ENCODE measurements at places on chromosomes 1 and 21. TPM values are rescaled to one million over a fixed set of nuclear protein-coding genes. Genes with fewer than 3 reads are reported as not detected.

GRCh38 chr21:22395965-22396364 lies 1397.8 kb downstream of the NCAM2 start:
- DNase-seq: no peak

DNA sequence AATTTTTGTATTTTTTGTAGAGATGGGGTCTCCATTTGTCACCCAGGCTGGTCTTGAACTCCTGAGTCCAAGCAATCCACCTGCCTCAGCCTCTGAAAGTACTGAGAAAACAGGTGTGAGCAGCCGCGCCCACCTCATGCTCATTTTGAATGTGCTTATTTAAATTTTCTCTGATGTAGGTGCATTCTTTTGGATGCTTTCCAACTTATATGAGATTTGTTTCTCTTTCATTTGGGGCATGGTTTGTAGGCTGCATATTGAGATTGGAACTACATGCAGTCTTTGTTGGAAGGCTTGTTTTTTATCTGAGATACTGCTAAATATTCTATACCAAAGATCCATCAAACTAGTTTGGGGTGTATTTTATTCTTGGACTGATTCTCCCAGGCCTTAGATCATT lies 81.0 kb upstream of the IVNS1ABP start:
- no peak for DNase-seq

DNA sequence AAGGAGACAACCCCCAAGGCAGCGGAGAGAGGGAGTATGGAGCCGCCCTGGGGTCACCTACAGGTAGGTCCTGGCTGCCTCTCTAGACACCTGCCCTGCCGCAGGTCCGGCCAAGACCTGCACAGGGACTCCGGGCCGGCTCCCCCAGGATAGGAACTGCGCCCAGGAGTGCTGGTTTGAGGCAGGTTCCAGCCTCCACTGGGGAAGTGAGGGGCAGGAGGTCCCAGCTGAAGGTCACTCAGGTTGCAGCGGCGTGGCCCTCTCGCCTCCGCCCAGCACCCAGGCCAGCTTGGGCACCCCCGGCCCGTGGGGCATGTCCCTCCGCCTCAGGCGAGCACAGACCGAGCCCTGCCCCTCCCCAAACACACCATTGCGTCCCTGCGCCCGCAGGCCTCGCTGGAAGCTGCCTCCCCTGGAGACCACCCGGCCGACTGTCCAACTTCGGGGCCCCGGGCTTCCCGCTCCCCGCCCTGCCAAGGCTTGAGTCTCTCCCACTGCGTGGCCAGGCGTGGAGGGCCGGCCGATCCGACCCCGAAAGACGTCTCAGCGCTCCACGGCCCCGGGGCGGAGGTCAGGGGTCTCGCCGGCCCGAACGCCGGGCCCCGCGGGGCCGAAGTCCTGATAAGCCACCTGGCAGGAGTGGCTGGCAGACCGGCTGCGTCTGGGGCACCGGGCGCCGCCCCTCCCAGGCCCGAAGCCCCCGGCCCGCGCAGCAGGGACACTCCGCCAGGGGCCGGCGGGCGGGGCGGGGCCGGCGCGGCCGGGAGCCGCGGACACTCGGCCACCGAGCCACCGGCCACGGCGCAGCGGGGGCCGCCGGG lies 1.4 kb upstream of the SKI start:
- no peak for DNase-seq

- DNase-seq: no peak
Measured at GRCh38 chr1:89608984-89609725, 23.8 kb upstream of the LRRC8C start.

GRCh38 chr1:101511202-101511891 lies 274.5 kb downstream of the S1PR1 start:
- no peak for DNase-seq

LCK gene
- total RNA-seq: 0.50 TPM

- peak; percentile 65 for DNase-seq
Measured at GRCh38 chr21:38925923-38926322, 120.2 kb downstream of the ETS2 start.

- no peak for DNase-seq
Measured at GRCh38 chr1:16151196-16151994, 4.5 kb downstream of the EPHA2 start.

NPHS2 gene
- total RNA-seq: not detected

DNA sequence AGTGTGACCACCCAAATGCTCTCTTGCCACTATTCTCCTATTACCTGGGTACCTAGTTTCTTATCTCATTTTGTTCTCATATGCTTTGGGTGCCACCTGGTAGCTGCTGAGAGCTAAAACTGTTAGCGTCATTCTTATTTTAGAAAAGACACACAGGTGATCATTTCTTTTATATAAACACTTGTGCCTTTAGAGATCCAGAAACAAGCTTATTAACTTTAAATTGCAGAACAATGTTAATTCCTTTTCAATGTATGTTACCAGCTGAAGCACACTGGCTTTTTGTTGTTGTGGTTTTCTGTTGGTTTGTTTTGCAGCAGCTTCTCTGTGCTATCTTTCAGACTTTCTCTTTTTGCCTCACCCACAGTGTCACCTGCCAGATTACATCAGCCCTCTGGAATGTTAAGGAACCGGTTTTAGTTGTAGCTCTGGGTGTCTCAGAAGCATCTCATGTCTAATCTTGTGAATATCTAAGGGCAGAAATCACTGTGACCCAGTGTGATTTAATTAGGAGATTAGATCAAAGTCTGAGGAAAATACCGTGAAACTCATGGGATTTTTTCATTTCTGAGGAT lies 43.4 kb upstream of the SLC19A2 start:
- DNase-seq: no peak

DNA sequence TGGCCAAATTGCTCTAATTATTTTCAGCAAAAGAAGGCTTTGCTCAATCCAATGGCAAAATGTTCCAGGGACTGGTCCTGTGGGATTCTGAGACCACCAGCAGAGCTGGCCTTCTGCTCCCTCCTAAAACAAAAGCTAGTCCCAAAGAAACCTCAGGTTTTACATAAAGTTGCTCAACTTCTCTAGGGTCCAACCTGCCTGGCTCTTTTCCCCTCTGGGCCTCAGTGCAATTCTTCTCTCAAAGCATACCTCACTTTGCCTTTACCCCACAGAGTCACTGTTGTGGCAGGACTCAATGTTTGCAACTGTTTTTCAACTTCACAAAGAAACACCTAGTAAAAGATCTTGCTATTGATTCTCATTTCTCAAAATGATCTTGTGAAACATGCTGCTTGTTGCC lies 39.8 kb downstream of the TBX15 start:
- DNase-seq: no peak

DNA sequence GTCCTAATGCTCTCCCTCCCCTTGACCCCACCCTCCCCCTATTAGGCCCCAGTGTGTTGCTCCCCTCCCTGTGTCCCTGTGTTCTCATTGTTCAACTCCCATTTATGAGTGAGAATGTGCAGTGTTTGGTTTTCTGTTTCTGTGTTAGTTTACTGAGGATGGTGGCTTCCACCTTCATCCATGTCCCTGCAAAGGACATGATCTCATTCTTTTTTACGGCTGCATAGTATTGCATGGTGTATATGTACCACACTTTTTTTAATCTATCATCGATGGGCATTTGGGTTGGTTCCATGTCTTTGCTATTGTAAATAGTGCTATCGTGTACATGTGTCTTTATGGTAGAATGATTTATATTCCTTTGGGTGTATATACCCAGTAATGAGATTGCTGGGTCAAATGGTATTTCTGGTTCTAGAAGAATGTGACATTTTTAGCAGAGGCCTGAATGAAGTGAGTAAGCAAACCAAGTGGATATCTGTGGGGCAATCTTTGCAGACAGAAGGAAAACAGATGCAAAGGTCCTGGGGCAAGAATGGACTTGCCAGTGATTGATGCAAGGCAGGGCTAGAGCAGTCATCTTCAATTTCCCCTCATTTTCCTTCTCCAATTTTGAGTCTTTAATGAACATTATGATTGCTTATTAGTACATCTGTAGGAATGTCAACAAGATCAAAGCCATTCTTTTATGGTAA lies 50.2 kb downstream of the UBE4B start:
- DNase-seq: no peak

DNA sequence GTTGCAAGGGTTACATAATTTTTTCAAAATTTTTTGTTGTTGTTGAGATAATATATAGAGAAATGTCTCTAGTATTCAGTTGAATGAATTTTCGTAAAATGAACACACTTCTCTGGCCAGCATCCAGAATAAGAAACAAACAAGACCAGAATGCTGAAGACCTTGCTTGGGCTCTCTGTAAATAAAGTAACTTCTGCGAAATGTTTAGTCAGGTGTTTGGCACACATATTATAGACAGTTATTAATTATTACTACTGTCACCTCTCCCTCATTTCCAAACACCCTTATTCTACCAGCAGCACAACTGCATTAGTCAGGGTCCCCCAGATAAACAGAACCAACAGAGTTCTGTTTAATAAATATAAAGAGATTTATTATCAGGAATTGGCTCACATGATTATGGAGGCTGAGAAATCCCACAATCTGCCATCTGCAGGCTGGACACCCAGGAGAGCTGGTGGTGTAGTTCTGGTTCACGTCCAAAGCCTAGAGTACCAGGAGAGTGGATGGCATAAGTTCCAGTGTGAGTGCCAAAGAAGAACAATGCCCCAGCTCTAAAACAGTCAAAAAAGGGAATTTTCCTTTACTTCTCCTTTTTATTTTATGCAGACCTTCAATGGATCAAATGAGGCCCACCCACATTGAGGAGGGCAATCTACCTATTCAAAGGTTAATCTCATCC lies 44.1 kb upstream of the KCND3 start:
- DNase-seq: no peak
